ENCODE measurements at places on chromosomes 4 and X. TPM values are rescaled to one million over a fixed set of nuclear protein-coding genes. Genes with fewer than 3 reads are reported as not detected.

The BST1 gene
- total RNA-seq = 49.3 TPM

The TIGD4 gene
- total RNA-seq = 0.19 TPM

The NOP14 gene
- total RNA-seq = 46.0 TPM

The KCND1 gene
- 0.19 TPM for total RNA-seq

The ETDB gene
- not detected for total RNA-seq

The MAOB gene
- not detected for total RNA-seq

The CLNK gene
- total RNA-seq = not detected
